ENCODE measurements at places on chromosomes 4 and X.

DNA sequence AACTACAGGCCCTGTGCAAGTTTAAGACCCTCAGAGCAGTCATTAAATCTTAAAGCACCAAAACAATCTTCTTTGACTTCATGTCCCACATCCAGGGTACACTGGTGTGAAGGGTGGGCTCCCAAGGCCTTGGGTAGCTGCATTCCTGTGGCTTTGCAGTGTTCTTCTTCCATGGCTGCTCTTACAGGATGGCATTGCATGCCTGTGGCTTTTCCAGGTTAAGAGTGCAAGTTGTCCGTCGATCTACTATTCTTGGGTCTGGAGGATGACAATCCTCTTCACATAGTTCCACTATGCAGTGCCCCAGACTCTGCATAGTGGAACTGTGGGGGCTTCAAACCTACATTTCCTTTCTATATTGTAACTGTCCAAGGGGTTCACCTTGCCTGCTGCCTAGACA, 494.5 kb downstream of the CFAP47 start:
- DNase-seq = no peak

DNA sequence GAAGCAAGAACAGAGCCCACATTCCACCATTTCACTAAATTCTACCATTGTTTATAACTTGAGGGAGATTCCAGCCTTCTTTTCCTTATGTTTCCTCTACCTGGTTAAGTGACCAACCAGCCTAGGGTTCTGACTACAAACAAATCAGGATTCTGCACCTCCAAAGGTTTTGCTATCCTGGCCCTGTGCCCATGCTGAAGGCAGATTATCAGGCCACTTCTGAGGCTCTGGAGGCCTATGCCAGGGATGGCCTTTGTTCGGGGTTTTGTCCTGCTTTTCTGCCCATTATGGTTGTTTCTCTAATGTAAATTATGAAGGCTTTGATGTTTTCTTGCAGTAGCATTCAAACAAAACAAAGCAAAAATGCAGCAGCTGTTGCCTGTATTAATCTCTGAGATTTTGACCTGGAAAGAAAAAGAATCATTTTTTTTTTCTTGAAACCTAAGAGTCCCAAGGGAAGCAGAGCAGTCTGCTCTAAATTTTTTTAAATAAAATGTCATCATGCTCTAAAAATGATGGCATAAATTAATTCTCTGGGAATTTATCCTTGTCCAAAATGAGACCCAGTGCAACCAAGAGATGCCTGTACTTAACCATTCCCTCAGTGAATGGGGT, 55.6 kb downstream of the RNF150 start:
- no peak for DNase-seq

DNA sequence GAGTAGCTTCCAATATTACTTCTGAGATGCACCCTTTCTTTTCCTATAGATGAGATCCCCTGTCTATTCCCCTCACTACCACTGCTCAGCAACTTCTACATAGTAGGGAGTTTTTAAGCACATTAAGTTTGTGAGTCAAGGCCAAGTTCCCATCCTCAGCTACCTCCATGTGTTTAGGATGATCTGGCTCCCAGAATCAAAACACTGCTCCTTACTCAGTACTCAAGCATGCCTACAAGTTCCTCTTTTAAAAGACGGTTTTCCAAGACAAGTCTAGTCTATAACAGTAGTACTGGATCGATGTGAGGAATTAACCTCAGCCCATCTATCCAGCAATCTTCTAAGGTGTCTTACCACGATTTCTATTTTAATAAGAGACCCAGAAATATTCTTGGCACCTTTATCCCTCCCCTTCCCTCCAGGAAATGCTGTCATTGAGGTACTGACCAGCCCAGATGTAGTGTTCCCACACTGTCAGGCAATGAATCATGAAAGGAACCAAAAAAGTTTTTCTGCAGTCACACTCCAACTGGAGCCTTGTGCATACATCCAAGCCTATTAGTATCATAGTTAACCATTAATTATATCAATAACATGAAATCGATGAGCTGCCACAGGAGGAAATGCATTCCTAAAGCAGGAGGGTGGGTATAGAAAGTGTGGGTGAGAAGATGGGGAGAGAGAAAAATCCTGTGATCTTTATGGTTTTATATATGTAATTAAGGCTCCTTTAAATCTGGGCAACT, 29.6 kb downstream of the AREG start:
- DNase-seq = no peak

GRCh38 chr4:83043801-83044407, 8.9 kb downstream of the COPS4 start:
- DNase-seq = no peak

DNA sequence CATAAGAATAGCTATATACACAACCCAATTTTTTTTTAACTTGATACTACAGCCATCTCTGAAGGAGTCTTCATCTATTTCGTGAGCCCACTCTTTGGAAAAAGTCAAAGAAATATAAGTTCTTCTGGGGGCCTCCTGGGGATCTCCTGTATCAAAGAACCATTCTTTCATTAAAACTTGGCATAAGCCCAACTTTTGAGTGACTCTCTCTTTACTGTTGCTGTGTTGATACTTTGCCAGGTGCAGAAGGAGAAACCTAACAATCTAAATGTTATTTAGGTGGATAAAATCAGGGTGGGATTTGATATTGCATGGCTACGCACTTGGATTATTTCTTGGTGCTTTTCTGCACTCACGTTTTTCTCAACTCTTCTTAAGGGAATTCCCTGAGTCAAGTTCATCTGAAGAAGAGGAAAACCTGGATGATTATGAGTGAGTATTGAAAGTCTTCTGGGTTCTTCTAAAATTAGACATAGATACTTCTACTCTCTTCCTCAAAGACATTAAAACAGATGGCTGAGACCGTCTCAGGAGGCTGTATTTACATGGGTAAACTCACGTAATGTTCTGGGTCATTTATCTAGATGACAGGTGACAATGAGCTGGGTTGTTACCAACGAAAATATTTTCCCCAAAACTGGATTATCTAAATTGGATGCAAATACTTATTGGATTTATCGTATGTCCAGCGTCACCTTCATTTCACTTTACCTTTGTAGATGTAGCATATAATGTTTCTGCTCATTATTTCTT, 25.2 kb downstream of the BMX start:
- no peak for DNase-seq

DNA sequence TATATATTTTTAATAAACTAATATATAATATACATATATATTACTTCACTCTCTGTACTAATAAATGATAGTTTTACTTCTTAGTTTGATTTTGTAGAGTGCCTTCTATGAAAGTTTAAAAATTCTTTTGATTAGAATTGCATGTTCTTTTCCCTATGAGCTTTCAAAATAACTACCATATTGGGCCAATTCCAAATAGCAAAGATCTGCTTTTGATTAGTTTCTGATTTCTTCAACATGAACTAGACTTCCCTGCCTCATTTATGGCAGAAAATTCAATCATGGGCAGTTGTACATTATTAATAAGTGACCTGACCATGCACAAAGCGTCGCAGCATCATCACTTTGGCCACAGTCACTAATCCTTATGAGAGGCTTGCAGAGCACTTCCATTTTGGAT, 48.9 kb upstream of the TEX13A start:
- DNase-seq = no peak
